ENCODE measurements at places on chromosomes 4 and X.
A peak's percentile ranks its signal among the peaks of the same experiment; 100 is the strongest.

GRCh38 chr4:145619639-145619996, 433 bp downstream of the MMAA start:
- no peak for DNase-seq

DNA sequence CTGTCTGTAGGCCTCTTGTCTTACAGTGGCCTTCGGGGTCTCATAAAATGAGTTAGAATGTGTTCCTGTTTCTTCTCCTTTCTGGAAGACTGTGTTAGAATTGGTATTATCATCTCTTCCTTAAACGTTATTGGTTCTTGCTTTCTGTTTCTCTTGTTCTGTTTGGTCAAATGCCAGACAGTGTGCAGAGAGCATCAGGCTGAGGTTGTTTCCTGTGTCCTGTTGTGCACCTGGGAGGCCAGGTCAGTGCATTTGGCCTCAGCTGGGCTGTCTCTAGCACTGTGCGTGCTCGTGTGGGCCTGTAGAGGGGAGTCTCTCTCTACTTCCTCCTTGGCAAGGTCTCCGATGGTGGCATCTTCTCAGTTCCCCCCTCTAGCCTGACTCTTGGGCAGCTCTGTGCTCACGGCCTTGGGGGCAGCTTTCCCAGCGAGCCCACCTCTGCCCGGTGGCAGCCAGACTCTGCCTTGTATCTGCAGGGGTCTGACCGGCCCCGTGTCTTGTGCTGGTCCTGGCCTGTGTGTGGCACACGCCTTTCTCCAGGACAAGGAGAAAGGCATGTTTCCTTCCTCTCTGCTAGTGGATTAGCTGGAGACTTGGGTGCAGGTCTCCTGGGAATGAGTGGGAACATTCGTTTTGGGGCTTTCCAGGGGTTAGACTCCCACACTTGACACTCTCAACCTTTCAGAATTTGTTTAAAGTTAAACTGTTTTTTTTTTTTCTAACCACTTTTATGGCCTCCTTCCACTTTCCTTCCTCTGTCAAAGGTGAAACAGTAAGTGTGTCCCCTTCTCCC, 62.3 kb downstream of the FAM193A start:
- DNase-seq, result no peak

DNA sequence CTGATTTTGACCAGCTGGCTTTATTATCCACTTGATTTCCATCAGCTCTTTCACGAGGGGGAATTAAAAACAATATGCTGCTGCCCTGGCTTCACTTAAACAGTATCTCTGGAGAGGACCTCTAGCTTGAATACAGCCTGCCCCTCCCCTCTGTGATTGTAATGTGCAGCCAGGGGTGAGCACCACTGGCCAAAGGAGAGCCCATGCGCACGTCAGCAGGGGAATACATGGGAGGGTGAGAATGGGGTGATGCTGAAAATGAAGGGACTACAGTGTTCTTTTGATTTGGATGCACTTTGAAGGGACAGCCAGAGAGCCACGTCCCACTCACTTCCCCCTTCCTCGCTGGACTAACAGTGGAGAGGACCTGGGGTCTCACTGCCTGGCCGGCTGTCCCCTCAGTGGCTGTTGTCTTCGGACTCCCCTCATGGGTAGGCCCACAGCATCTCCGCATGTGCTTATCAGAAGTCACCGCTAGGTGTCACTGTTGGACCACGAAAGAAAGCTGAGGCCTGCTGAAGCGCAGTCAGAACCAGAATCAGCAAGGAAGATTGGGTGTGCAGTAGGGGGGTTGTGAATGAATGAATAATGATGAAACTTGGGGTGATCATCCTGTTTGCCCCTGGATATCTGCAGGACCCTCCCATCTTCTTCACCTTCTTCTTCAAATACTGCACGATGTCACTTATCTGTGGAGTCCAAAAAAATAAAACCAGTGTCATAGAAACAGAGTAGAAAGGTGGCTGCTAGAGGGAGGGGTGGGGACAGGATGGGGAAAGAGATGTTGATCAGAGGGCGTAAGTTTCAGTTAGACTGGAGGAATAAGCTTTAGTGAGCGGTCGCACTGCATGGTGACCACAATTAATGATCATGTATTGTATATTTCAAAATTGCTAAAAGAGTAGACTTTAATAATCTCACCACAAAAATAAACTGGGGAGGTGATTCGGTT, 32.8 kb downstream of the CLCN4 start:
- DNase-seq, result peak; percentile 66

- no peak for DNase-seq
Measured at GRCh38 chr4:104524026-104524425, 29.3 kb upstream of the CXXC4 start.

- no peak for DNase-seq
Measured at GRCh38 chr4:80196259-80196921, 913 bp upstream of the PRDM8 start.

- DNase-seq, result no peak
Measured at GRCh38 chr4:82044141-82044993, 329.4 kb downstream of the HNRNPD start.

DNA sequence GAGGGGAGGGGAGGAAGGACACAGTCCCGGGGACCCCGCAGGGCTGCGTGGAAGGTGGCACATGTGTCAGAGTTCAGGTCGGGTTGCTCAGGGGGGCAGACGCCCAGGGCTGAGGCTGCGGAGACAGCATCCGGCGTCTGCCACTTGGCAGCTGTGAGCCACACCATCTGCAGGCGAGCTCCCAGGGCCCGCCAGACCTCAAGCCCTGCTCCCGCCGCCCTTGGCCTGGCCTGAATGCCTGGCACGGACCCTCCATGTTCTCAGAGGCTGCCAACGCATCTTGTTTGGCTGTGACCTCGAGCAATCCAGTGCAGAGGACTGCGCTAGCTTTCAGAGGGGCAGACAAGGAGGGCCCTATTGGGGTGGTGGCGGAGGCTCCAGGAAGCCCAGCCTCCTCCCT, 5.1 kb downstream of the BGN start:
- DNase-seq, result no peak

GRCh38 chr4:156113138-156113765, 159.6 kb upstream of the CTSO start:
- DNase-seq, result no peak

DNA sequence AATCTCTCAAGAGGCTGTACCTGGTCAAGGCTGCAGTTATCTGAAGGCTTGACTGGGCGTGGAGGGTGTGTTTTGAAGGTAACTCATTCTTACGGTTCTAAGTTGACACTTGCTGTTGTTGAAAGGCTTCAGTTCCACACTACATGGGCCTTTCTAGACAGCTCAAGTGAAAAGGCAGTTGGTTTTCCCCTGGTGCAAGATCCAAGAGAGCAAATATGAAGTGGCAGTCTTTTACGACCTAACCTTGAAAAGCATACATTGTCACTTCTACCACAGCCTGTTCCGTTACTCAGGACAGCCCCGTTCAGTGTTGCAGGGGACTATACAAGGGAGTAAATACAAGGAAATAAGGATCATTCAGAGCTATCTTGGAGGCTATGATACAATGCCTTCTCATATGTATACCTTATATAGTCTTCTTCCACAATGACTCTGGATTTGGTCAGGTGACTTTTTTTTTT, 46.2 kb downstream of the PDS5A start:
- DNase-seq, result no peak

DNA sequence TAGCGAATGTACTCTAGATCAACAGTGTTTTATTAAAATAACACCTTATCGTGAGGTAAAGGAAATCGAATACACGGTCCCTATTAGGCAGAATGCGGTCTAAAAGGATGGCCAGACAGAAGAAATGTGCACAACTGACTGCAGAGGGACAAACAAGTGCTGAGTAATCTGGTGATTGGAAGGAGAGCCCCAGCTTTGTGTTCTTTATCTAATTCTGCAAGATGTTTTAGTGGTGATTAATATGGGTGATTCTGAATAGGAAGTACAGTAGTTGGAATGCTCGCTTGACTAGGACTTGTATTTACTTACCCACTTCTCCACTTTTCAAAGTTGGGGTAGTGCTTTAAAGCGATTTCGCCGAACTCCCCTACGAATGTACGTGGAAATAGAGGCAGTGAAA, 1.2 kb downstream of the WDR44 start:
- DNase-seq, result no peak

DNA sequence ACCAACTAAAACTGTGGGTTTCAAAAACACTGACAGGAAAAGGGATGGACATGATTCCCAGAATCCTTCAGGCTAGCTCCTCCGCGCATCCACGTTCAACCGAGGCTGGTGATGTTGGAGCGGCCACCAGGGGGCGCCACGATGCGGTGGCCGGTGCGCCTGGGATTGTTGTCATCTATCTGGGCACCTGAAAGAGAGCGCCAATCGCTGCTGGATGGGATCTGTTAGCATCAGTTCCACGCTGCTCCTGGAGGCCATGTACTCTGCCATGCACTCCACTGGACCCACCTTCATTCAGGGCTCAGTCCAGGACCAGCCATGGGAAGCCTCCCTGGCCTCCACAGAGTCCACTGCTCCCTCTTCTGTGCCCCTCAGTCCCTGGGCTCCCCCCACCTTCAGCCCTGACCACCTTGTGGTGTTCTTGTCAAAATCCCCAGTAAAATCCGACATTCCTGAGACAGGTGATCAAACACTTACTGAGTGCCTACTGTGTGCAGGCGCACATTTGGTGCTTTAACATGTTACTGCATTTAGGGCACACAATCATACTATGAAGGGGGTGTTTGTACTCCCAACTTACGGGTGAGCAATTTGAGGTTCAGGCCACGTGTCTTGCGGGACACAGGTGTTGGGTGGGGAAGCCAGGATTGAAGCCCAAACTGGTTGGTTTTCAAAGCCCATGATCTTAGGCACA, 71.1 kb downstream of the CRMP1 start:
- DNase-seq, result no peak

DNA sequence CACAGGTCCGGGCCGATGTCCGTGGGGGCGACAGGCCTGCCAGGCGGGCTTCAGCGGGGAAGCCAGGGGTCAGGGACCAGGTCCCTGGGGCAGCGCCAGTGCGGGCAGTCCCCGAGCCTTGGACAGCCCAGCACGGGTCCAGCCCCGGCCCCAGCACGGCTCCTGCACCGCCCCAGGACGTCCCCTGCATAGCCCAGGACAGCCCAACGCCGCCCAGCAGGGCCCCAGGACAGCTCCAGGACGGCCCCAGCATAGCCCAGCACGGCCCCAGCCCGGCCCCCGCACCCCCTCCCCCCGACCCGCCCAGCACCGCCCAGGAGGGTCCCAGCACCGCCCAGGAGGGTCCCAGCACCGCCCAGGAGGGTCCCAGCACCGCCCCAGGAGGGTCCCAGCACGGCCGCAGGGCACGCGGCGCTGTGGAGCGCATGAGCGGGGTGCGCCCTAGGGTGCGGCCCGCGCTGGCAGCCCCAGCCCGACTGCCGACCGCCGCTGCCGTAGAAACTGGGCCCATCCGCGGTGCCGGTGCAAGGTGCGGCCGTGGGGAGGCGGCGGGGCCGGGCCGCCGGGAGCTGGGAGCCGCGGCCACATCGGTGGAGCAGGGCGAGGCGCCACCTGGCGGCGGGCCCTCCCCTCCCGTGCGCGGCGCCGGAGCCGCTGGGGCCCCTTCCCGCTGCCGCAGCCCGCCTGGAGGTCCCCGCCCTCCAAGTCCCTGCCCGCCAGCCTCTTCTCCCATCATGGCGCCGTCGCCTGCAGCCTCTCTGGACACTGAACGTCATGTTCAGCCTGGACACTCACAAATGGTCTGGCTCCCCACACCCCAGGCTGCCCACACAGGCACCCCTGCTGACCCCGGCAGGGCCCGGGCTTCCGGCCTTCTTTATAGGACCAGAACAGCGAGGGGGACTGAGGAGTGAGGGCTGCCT, 106.8 kb upstream of the NKX1-1 start:
- no peak for DNase-seq

GRCh38 chr4:187396106-187396505, 599.5 kb upstream of the ZFP42 start:
- no peak for DNase-seq

GRCh38 chr4:149234798-149235197, 580.8 kb downstream of the IQCM start:
- DNase-seq, result no peak

DNA sequence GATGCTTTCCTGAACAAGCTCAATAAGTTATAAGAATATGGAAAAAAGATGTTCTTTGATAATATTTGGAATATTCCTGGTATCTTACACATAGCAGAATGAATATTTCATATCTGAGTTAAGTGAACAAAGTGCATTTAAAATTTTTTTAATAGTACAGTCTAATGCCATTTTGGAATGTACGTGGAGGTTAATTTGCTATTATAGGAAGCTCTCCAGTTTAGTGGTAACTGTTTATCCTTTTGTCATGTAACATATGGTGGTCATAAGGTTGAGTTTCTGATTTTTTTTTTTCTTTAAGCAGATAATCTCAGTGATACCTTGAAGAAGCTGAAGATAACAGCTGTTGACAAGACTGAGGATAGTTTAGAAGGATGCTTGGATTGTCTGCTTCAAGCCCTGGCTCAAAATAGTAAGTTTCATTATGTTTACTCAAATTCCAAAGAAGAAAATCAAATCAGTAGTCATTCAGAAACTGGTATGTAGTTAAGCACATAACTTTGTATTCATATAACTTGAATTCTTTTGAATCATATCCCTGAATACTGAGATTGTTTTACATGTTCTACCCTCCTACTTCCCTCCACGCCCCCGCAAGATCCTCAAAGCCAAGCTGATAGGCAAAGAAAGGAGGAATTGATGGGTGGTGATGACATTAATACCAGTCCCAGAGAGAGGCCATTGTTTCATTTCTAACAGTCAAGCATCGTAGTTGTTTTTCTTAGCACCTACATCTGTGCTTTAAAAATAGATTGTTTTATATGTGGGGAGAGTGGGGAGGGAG, 32.1 kb downstream of the RAP1GDS1 start:
- no peak for DNase-seq

GRCh38 chrX:133005042-133005441, 46.6 kb upstream of the HS6ST2 start:
- no peak for DNase-seq

DNA sequence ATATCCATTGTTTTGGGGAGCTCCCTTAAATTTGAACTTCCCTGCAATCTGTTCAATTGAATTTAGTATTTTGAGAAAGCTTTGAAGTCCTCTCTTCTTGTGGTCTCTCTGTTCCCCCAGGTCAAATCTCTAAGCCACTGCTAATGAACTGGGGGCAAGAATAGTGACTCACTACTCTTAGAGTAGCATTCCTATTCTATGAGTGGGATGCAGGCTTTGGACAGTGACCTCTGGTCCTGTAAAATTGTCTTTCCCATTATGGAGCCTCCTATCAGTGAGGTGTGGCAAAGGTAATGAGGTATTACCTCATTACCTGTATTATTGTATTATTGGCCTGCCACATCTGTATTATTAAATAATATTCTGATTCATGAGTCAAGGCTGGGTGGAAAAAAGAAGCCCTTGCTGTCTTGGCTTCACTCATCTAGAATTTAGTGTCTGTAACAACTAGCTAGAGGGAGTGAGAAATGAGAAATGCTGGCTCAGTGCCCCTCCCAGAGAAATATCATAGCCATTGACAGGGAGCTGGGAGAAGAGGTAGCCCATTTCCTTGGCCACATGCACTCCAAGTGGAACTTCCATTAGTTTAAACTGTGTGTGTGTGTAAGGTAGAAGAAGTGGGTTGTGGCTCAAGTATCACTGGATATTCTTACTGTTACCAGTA, 393.9 kb upstream of the CTSO start:
- DNase-seq, result no peak

- no peak for DNase-seq
Measured at GRCh38 chrX:3697701-3698279, 15.7 kb downstream of the PRKX start.

All from activated naive CD4-positive, alpha-beta T cell (primary cell).